ENCODE measurements at places on chromosomes 11 and 22.
A peak's percentile ranks its signal among the peaks of the same experiment; 100 is the strongest.

DNA sequence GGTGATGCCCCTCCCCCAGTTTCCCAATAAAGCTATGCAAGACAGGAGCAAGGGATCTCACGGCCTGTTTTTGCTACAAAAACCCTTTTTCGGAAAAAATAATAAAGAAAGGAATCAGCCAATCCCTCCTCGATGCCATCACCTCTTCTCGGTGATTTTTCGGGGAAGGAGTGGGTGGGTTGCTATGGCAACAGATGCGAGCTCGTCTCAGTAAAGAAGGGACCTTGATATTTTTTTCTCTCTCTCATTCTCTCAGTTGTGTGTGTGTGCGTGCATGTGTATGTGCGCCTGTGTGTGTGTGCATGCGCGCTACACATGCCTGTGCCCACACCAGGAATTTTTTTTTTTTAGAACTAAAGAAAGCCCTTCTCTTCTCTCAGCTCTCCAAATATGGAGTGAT is 3.8 kb upstream of the NPAS4 start:
- DNase-seq, result peak; percentile 30

DNA sequence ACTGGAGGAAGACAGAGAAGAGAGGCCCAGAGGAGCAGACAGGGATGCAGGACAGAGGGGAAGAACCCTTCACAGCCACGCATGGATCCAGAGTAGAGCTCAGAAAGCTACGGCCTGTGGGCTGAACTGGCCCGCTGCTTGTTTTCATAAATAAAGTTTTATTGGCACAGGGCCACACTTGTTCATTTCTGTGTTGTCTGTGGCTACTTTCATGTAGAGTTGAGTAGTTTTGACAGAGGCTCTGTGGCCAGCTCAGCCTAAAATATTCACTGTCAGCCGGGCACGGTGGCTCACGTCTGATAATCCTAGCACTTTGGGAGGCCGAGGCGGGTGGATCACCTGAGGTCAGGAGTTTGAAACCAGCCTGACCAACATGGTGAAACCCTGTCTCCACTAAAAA is 26.2 kb upstream of the GAL start:
- DNase-seq, result no peak

DNA sequence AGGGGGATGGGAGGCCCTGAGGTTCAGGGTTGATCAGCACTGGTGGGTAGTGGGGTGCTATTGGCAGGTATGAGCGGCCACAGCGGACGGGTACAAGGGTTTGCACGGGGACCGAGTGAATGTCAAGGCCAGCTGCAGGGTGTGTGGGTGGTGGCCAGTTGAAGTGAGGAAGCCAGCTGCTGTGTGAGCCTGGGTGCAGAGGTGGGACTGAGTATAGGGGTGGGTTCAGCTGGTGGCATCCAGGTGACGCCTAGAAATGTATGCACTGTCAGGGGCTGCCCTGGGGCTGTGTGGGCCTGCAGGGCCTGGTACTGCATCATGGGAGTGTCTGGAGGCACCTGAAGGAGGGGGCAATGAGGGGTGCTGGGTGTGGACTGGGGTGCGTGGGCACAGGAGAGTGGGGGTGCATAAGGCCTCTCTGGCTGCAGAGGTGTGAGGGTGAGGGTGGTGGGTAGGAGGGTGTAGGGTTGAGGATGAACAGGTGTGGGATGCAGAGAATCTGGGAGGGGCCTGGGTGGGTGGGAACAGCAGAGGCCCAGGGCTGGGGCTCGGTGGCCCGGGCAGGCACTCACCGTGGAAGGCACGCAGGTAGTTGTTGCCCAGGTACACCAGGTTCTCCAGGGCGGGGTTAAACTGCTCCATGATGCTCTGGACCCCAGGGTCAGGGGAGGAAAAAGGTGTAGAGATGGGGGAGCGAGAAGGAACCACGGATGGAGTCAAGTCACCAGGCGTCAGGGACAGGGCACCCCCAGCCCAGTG is 1.7 kb downstream of the BAIAP2L2 start:
- no peak for DNase-seq

DNA sequence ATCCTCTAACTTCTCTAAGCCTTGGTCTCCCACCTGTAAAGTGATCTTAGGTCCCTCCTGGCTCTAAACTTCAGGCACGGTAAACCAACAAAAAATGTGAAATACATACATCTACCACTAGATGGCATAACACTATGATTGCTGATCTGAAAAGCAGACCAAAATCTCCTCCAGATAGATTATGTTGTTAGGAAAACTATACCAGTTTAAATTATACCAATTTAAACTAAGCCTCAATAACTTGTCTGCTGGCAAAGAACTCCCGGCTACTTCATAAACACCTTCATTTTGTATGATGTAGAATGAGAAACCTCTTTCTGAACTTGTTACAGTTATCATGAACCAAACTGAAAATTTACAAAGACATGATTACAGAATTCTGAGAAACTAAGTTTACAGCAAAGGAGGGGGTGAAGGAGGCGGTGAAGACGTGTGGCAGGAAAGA is 85.9 kb downstream of the SBF2 start:
- peak; percentile 54 for DNase-seq

- peak; percentile 76 for DNase-seq
Measured at GRCh38 chr11:71342951-71343827, 90.8 kb upstream of the SHANK2 start.

DNA sequence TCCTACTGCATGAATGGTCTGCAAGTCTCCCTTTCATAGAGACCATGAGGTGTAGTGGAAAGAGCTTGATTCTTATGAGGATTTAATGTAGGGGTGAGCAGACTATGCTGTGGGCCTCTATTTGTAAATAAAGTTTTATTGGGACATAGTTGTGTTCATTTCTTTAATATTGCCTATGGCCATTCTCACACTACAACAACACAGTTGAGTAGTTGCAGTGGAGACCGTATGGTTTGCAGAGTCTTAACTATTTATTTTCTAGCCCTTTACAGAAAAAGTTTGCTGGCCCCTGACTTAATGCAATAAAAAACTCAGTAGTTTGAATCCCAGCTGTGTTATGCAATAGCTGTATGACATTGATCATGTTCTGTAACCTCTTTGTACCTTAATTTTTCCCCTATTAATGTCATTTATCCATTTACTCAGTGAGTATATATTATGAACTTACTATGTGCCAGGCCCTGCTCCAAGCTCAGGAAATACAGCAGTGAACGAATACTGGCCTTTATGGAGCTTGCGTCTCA is 106.3 kb downstream of the ATXN10 start:
- no peak for DNase-seq

DNA sequence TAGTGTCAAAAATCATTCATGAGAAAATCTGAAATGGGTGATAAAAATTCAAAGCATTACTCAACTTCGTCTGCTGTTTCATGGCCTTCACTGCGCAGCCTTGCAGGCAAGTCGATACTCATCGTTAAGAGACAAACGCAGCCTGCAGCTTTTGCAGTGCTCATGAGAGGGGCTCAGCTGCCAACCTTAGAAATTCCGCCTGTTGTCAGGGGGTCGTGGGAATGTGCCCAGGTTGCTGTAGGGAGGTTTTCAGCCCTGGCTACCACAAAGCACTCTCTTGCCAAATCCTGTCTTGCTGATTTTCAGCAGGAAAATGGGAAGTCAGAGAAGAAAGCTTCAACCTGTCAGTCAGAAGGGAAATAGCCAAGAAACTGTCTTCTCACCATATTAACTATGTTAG is 25.4 kb upstream of the GRAMD1B start:
- no peak for DNase-seq

DNA sequence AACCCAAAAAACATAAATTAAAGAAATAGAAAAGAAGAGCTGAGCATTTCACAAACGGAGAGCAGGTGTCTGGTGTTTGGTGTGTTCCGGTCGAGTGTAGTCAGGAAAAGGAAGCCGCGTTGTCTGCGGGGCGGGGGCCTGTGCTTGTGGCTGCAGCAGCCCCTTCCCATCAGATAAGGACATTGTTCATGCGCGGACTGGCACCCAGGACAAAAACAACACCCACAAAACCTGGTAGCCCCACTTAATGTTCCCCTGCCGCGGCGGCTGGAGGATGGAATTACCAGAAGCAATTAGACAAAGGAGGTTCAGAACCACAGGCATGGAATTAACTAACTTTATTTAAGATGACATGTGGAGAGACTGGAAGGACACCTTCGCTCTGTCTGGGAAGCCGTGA is 29.9 kb downstream of the KRTAP5-5 start:
- no peak for DNase-seq

DNA sequence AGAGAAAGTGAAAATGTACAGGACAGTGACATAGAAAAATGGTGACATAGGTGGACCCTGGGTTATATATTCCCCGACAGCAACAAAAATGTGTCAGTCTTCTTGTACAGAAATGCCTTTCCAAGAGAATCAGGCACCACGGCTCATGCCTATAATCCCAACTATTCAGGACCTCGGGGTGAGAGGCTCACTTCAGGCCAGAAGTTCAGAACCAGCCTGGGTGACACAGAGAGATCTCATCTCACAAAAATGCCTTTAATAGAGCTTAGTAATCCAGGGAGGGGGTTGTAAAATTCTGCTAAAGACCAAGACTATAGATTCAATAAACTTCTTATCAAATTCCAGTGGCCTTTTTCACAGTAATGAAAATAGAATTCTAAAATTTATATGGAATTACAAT is 10.7 kb downstream of the ZNF195 start:
- DNase-seq, result no peak

DNA sequence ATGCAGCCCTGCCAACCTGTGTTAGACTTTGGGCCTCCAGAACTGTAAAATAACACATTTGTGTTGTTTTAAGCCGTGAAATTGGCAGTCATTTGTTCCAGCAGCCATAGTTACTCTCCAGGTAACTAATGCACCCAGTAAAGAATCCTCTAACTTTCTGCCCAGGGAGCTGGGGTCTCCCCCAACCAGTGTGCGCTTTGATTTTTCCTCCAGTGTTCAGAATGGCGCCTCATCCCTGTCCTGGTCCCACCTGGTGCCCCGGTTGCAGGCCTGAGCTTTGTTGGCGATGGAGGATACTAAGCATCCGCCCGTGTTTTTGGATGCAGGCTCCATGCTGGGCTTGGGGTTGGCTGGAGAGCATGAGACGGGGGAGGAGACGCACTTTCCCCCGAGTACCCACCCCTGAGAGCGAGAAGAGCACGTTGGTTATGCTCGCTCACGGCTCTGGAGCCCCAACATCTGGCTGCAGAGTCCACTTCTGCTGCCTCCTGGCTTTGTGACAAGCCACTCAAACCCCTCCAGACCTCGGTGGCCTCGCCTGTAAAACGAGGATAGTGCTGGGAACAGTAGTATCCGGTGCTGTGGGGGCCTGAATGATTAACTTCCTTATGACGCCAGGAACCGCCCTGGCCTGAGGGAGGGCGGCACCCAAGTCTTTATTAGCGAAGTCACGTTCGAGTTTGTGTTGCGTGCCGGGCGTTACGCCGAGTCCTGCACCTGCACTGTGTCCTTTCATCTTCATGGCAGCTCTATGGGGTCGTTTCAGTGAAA is 25.8 kb downstream of the MRGPRD start:
- DNase-seq, result peak; percentile 42

- no peak for DNase-seq
Measured at GRCh38 chr11:83521647-83522596, 235.8 kb upstream of the CCDC90B start.

- DNase-seq, result no peak
Measured at GRCh38 chr11:118565051-118565450, 680 bp downstream of the IFT46 start.

GRCh38 chr11:48063424-48063978 is 83.1 kb downstream of the PTPRJ start:
- DNase-seq, result peak; percentile 32

- DNase-seq, result no peak
Measured at GRCh38 chr22:38862375-38863329, 9.4 kb downstream of the CBX6 start.

GRCh38 chr11:131037873-131038272 is 121.6 kb upstream of the SNX19 start:
- no peak for DNase-seq

GRCh38 chr11:88590361-88590760 is 252.8 kb upstream of the CTSC start:
- DNase-seq, result no peak

- no peak for DNase-seq
Measured at GRCh38 chr11:57487920-57488659, 27.4 kb downstream of the SLC43A1 start.

Data from GM13976 (cell line).